ELR (cell line): ENCODE measurements at places on chromosomes 2 and 18.

GRCh38 chr2:230706053-230706521, 6.6 kb upstream of the CAB39 start:
- peak; percentile 22 for DNase-seq

- no peak for DNase-seq
Observed at GRCh38 chr2:8456151-8457091, 225.4 kb upstream of the ID2 start.

DNA sequence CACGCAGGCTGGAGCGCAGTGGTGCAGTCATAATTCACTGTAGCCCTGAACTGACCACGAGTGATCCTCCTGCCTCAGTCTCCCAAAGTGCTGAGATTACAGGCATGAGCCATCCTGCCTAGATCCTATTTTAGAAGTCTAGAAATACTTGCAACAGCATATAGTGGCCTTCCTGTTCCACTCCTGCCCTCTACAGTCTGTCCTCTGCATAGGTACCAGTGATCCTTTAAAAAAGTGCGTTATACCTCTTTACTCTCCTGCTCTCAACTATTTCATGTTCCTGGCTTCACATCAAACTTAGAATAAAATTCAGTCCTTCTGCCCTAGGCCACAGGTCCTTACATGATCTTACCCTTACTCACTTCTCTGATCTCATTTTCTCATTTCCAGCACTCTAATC, 6.0 kb downstream of the COMMD1 start:
- peak; percentile 27 for DNase-seq

DNA sequence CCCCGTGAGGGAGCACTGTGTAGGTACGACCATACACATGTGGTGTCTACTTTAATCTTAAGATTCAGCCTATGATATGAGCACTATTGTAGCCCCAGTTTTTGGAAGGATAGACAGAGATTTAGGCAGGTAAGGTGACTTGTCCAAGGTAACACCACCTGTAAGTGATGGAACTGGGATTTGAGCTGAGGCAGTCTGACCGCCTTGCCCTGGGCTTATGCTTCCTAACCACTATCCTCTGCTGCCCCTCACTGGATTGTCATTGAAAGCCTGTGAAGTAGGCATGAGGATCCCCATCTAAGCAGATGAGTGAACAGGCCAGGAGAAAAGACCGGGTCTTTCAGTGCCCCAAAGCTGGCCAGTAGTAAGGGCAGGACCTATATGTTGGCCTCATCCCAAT, 343.8 kb downstream of the CYRIA start:
- no peak for DNase-seq

DNA sequence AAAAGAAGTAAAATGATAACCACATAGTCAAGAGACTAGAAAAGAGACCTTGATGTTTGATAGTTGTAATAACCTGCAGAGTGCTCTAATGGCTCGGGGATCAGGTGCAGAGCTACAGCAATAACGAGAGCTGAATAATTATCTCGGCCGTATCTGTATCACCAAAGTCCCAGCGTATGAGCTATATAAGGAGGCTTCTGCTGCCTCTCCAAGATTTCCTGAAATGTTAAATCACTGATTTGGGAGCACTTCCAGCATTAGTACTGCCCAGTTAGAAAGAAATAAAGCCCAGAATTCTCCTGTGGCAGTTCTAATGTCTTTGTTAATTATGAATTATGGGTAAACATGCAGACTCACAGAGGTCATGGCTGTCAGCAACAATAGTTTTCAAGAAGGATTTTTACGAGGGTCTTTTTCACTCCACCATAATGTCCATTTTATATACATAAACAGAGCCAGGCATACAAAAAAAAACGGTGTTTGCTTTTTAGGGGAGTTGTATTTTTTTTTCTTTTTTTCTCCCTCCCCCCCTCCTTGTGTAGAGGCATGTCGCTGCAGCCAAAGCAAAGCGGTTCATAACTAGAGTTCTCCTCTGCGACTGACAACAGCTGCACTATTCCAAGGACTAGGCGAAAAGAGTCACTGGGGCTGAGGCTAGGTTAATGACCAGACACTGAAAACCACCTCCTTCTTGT, 168.3 kb upstream of the VRK2 start:
- no peak for DNase-seq

DNA sequence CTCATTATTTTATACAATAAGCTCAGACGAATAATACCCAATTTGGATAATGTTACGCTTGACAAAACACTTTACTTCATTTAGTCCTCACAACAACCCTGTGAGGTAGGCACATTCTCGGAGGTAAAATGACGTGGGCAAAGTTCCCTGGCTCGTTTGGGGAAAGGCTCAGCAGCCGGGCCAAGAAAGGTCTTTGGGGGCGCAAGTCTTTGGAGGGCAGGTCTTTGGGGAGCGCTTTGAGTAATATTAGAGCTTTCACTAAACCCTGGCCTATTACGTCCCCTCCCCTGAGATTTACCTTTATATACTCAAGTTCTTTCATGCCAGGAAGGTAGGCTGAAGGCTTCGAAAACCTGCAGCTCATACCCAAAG, 427 bp downstream of the RBKS start:
- no peak for DNase-seq

- no peak for DNase-seq
Observed at GRCh38 chr2:15932394-15933183, 7.8 kb upstream of the MYCN start.

DNA sequence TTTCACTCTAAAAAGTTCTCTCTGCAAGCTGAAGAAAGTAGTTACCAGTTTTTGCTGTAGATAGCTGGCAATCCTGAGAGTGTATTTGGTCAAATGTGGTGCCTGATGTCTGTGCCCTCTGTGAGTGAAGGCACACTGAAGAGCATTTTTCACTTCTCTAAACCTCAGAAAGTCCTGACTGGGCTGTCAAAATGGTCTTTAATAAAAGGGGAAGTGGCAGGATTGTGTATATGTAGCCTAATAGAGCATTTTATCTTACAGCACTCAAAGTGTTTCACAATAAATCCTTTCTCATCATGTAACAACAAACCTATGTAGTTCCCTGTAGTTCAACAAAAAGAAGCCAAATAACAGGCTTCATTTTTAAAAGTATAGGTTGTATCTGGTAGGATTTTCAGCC, 1552.3 kb upstream of the SLC39A10 start:
- no peak for DNase-seq

GRCh38 chr2:219737270-219737691, 109.9 kb downstream of the SLC4A3 start:
- peak; percentile 27 for DNase-seq

DNA sequence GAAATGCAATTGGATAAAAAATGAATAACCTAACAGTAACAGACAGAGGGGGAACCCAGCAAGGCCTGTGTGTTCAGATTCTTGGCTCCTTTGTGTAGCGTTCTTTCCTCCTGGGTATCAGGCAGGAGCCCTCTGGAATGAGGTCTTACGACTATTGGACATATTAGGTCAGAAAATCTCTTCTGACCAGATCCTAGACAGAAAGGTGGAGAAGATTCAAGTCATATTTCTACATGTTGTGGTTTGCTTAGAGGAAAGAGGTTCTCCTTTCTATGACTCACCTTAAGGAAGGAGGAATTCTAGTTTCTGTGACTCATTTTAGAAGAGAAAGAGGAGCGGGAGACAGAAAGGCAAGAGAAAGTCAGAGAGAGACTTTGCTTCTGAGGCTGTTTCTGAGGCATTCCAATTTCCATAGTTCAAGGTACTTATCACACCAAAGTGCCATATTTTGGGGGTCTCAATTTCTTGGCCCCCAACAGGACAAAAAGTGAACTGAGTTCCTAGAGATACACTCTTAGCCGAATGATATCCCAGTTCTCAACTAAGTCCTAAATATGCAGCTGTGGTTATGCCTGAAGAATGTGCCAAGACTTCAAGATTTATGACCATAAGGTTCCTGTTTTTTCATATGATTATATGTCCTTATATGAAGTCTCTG, 618.6 kb downstream of the ZEB2 start:
- DNase-seq = peak; percentile 95

GRCh38 chr2:17849275-17849674, 29.2 kb upstream of the KCNS3 start:
- no peak for DNase-seq

DNA sequence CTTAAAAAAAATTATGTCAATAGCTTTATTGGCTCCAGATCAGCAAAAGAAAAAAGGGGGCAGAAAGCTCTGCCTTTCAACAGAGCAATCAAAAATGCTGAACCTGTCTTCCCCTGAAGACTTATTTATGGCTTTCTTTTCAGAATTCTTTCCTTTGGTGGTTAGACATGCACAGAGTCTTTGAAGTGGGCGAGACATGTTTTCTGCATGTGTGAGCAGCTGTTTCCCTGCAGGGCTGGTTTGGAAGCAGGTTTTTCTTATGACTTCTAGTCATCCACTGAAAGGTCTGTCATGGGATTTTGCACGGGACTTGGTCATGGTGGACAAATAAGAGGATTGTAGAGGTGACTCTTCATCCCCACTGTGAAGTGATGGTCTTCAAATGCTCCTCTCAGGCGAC, 160.3 kb downstream of the VAPA start:
- no peak for DNase-seq

DNA sequence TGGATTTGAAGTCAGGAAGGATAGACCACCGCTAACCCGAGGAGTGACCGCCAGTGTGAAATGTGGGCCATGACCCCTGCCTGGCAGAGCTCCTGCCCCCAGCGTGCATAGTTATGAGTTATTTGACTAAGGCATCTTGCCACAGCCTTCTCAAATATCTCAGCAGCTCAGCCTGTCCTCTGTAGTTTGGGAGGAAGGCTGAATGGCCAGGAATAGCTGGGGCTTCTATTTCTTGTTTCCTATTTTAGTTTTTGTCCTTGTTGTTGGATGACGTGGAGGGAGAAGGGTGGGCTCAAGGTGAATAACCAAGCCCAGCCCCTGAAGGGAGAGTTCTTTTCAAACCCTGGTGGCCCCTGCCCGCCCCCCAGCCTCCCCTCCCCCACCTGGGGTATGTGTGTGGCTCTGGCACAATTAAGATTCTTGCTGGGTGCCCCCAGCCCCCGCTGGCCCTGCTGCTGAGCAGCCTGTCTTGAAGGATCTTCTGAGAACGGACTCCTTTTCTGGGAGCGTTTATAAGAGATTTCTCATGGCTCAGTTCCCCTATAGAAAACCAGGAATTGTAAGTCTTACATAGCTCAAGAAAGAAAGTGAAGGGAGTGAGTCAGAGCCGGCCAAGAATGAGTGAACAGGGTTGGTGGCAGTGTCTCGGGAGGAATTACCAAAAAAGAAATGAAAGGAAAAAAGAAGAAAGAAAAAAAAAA, 157.4 kb downstream of the GLI2 start:
- peak; percentile 22 for DNase-seq

- DNase-seq = no peak
Observed at GRCh38 chr18:56166914-56167313, 471.5 kb downstream of the TXNL1 start.

- no peak for DNase-seq
Observed at GRCh38 chr2:46802665-46803546, 112.7 kb downstream of the MCFD2 start.

- DNase-seq = peak; percentile 90
Observed at GRCh38 chr2:183927406-183928325, 670.7 kb upstream of the ZNF804A start.

GRCh38 chr2:66001538-66001937, 433.4 kb upstream of the MEIS1 start:
- no peak for DNase-seq

GRCh38 chr18:477565-477964, 22.9 kb downstream of the COLEC12 start:
- no peak for DNase-seq

GRCh38 chr18:53508529-53508928, 715.9 kb downstream of the MBD2 start:
- DNase-seq = no peak

DNA sequence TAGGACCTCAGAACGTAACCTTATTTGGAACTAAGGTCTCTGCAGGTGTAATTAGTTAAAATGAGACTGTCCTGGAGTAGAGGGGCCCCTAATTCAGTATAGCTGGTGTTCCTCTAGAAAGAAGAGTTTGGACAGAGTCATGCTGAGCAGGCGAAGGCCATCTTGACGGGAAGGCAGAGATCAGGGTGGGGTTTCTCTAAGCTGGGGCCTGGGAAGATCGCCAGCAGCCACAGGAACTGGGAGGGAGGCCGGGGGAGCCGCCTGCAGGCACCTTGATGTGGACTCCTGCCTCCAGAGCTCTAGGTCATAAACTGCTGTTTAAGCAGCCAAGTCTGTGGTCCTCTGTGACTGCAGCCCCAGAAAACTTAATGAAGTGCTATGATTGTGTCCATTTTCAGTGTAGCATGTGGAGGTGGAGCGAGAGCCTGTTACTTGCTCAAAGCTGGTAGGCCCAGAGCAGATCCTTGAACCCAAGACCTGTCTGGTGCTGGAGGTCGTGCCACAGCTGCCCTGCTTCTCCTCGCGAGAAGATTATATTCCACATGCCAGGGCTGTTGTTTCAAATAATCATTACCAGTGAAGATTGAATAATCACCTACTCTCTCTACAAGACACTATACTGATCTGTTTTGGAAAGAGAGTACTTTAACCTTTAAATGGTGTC, 105.7 kb downstream of the TPO start:
- DNase-seq = peak; percentile 17

DNA sequence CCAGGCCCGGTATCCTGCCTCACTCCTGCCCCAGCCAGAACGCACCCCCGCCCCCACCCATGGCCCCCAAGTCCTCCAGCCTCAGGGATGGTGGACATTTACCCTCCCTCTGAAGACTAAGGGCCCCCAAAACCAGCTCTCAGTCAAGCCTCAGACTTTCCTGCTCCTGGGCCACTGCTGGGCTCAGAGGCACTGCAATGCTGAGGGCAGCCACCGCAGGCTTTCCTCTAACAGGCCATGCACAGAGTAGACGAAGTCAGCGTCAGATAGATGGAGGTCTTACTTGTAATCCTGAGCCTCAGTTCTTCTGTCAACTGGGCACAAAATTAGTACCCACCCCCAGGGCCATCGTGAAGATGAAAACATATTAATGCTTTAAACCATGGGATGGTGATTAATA, 92.6 kb downstream of the TTC32 start:
- no peak for DNase-seq

DNA sequence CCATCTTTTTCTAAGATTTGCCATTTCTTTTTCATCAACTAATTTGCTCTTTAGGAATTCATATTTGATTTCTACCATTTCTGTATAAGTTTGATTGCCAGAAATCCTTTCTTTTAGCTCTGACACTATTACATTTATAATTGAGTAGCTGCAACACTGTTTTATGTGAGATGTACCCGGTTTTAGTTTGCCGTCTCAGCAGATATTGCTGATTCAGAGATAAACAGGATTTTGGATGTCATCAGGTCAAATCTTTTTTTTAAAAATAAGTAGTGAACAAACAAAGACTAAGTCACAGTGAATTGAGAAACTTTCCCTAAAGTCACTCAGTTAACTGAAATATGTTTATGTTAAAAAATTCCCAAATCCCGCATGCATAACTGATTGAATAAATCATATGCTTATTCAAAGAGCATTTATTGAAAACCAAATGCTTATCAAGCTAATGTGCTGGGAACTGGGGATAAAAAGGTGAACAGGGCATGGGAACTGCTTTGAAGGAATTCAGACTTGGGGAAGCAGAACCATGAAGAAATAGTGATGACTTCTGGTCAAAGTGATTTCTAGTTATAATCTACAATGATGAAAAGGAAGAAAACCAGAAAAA, 19.5 kb upstream of the CCDC102B start:
- no peak for DNase-seq
